ENCODE measurements at places on chromosomes 7 and 10.

GRCh38 chr10:95572131-95572820, 11.1 kb upstream of the SORBS1 start:
- DNase-seq, result no peak

DNA sequence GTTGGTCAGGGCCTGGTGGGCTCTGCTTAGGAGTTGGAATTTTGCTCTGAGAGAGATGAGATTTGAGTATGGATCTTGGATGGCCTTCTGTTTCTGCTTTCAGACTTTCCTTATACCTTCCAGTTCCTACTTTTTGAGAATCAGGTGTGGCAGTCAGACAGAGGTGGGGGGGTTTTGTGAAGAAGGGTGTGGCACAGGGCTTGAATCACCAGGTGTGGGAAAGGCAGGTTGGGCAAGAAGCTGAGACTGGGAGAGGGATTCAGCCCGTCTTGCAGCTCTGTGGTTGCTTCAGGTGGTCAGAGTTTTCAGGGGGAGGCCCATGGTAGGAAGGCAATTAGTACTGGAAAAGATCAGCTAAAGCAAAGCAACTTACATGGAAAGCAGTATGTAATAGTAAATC, 340.2 kb downstream of the LRMDA start:
- no peak for DNase-seq

- no peak for DNase-seq
These were observed 169.2 kb downstream of the NOC3L start for GRCh38 chr10:94193466-94193924.

DNA sequence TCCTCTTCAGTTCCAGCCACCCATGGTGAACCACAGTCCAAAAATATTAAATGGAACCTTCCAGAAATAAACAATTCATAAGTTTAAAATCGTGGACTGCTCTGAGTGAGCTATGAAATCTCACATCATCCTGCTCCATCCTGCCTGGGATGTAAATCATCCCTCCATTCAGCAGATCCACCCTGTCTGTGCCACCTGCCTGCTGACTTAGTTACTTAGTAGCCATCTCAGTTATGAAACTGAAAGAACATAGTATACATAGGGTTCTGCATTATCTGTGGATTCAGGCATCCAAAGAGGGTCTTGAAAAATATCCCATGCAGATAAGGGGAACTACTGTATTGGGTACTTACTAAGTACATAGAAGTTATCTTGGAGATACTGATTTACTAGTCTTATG, 89.0 kb downstream of the ST8SIA6 start:
- no peak for DNase-seq

GRCh38 chr7:152661479-152661878, 14.5 kb downstream of the XRCC2 start:
- DNase-seq, result no peak

- DNase-seq, result no peak
These were observed 145.7 kb downstream of the PAXIP1 start for GRCh38 chr7:154857240-154857639.

DNA sequence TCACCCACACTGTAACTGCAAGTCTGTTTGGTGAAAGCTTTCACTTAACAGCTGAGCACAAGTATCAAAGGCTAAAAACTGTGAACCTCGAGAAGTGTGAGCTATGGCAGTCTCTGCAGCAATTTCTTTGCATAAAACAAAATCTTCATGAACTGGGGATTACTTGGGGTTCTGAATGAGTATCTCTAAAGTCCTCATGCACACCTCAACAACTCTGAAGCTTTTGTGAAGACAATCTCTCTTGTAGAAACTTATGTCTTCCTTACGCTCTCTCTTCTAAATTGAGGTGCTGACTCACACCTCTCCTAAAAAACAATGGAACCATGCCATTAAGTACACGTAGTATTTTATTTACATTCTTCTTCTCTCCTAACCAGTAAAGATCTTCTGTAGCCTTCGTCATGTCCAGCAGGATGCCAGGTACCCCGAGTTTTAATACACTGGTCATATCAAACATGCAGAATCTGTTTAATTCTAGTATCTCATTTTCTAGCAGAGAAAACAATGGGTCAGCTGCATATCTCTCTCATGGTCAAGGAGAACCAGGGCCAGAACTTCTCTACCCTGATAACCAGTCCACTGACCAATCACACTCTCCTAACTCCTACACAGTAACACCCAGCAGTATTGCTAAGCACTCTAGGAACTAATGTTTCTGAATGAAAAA, 76.9 kb downstream of the UBE2H start:
- no peak for DNase-seq

GRCh38 chr7:70679661-70680060, 452.3 kb upstream of the GALNT17 start:
- DNase-seq, result no peak

DNA sequence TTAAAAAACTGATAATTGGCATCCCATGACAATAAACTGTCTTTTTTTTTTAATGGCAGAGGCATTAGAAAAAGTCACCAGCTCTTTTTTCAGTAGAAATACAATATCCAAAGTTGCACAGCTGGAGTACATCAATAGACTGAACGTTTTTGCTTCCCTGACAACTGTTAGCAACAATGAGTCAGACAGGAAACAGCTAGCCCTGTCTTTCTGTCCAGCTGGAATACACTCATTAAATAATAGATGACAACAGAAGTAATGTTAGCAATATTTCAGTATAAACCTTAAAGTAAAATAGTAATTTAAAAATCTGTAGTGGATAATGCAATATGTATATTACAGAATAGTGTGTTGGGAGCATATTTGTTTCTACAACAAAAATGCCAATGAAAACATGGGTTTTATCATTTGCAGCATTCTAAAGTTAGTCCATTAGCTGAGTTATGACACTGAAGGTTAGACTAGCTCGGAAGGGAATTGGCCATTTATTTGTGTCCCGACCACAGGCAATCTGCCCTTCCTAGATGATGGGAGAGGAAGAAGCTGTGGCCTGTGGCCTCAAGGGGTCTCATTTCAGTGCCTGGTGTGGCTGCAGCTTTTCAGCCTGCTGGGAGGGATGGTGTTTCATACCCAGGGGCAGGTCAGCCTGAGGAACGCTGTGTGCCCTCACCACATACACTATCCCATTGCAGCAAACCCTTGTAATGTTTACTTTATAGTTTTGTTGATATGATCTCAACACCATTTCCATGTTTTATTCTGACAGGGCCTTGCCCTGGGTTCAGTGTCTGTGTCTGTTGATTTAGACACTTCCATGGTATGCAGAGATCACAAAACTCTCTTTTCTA, 173.3 kb downstream of the SLC16A9 start:
- no peak for DNase-seq

- no peak for DNase-seq
These were observed 160.4 kb downstream of the RPS24 start for GRCh38 chr10:78194050-78194449.

DNA sequence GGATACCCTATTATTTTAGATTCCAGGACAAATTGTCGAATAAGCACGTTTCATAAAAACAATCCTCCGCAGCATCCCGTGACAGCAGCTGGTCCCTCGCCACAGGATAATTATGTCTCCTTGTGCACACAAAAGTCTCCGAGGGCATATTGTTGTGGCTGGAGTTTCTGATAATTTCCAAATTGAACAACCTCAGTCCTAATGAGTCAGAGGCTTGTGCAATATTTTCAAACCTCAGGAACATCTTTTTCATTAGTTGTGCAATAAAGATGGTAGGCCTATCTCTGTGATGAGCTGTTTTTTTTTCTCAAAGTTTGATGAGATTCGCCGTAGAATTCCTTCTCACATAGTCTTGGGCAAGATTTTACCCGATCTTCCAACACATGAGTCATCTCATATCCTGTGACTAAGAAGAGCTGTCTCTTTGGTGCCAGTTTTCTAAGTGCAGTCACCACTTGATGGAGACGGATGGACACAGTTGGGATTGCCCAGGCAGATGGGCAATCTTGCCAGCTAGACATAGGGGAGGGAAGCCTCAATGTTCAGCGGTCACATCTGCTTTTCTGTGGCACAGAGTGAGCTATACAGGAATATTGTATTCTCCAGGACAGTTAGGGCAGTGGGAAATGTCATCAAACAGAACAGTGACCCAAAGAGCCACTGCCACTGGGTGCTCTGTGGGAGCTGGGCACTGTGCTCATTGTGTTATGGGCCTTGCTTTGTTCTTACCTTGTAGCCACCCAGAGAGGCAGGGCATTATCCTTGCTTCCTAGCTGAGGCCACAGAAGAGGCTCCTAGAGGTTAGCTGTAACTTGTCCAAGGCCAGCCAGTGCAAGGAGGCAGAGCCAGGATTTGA, 7.8 kb downstream of the HTRA1 start:
- DNase-seq, result no peak

- DNase-seq, result no peak
These were observed 199.3 kb downstream of the PLXNA4 start for GRCh38 chr7:132377015-132377414.

GRCh38 chr7:29810813-29811482, 4.6 kb downstream of the WIPF3 start:
- no peak for DNase-seq

- DNase-seq, result no peak
These were observed 241.1 kb upstream of the LRGUK start for GRCh38 chr7:133886086-133886485.

- DNase-seq, result no peak
These were observed 51.1 kb upstream of the CHST15 start for GRCh38 chr10:124144536-124144935.

DNA sequence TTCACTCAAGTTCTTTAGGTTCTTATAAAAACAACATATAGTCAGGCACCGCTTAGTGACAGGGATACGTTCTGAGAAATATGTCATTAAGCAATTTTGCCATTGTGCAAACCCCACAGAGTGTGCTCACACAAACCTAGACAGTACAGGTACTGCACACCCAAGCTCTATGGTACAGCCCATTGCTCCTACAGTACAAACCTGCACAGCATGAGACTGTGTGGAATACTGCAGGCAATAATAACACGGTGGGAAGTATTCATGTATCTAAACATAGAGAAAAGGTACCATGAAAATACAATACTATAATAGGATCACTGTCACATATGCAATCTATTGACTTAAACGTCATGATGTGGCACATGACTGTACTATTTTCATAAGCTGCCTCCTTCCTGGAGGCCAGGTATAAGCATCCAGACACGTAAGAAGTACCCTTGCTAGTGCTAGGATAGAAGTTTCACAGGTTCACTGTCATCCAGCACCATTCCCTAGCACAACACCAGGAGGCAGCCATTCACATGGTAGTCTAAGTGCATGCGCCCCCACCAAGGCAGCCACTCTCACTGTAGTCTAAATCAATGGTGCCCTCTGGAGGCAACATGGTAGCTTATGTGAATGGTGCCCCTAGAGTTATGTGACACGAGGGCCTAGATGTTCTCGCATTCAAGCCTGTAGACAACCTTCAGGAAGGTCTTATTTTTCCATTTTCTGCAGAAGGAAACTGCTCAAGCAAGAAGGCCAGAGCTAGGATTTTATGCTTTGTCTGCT, 98.5 kb downstream of the ARHGAP22 start:
- DNase-seq, result no peak

- no peak for DNase-seq
These were observed 45.0 kb downstream of the DNMBP start for GRCh38 chr10:99964791-99965190.

DNA sequence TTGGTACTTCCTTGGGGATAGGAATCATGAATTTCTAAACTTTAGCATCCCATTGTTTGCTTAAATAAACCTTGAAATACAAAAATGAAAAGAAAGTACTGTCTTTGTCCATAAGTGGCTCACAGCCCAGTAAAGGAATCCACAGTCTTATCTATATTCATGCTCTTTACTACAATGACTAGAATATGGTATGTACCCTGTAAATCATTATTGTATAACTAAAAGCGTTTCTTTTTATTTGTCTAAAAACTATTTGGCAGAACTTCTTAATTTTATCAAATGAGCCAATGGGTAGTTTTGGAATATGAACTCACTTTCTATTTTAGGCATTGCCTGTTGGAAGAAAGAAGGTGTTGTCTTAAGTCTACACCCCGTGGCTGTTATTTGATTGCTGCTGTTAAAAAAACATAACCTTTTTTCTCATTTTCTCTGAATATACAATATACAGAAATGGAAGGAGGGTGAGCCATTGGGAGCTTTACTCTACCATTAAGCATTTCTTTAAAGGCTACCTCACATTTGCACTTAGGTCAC, 12.4 kb upstream of the STRIP2 start:
- DNase-seq, result no peak

DNA sequence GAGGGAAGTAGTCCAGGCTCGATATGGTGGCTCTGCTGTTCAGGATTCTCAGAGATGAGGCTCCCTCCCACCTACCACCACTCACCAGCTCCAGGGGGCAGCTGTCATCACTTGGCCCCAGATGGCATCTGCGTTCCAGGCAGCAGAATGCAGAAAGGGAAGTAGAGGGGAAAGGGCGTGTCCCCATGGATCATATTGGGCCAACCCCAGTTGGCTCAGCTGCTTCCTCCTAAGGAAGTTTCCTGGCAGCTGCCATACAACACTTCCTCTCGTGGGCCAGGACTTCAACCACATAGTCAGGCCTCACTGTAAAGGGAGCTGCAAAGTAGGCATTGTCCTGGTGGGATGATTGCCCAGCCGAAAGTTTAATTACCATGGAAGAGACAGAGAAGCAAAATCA, 1.6 kb upstream of the TEX36 start:
- no peak for DNase-seq

DNA sequence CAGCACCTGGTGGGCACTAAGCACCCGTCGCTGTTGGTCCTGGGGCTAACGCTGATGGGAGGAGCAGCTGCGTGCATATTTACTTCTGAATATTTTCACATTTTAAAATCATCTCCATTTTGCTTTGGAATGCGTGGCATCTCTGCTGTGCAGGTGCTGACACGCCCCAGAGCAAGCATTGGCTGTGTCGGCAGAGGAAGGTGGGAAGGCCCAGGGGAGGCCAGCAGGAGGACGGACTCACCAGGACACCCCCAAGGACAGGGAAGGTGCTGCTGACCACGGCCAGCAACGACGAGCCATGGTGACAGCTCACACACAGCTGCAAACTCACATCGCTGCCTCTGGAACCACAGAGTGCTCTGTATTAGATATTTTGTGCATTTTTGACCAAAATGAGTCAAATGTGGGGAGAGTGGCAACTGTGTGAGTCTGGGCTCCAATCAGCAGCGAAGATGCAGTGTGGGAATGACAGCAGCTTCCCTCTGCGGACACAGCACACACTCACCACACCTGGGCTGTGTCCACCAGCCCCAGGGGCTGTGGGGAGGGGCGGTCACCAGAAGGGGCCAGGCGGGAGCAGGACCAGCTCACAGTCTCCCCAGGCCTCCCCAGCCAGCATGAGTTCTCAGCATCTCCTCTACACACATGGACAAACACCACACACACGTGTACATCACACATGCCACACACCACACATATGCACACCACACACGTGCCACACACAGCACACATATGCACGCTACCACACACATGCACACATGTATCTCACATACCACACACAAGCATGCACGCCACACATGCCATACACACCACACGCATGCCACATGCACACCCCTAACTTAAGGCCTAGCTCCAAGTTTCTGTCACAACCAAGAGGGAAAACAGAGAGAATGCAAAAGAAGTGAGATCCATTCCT, 58.2 kb downstream of the PTPRN2 start:
- no peak for DNase-seq

DNA sequence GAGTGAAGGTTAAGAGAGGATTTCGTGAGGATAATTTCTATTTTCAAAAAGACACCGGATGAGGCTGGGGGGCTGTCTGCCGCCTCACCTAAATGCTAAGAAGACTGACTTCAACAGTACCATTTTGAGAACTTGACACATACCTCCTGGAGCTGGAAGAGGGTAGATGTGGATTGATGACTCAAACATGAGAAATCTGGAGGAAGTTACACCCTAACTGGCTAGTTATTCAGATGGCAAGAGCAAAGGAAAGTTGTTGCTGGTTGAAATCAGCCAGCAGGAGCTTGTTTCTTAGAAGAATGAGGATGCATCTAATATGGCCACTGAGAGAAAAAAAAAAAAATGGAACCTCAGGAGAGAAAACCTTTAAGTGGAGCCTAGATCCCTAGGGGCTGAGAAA, 76.2 kb upstream of the KIAA1217 start:
- DNase-seq, result no peak
